Neural progenitor cell (in vitro differentiated cells): ENCODE measurements at places on chromosomes 7 and 10.
A peak's percentile ranks its signal among the peaks of the same experiment; 100 is the strongest.

- peak; percentile 53 for DNase-seq
Measured at GRCh38 chr10:77383861-77384553, 253.6 kb downstream of the KCNMA1 start.

DNA sequence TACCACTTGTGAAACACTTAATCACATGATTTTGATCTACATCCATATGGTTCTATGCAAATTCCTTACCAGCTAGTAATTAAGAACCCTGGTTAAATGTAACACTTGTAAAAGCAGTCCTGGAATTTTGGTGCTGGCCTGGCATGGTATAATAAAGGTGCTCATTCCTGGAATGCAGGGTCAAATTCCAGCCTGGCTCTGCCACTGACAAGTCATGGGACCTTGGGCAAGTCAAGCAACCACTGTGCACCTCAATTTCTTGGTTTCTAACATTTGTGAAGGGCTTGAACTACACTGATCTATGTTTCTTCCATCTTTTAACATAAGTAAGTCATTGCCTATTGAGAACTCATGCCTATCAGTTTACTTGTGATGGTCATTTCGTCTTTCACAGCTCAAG is 91.9 kb upstream of the PIK3CG start:
- DNase-seq: peak; percentile 25

GRCh38 chr7:123096434-123096833 is 100.9 kb upstream of the TAS2R16 start:
- DNase-seq: no peak

- DNase-seq: no peak
Measured at GRCh38 chr10:112790921-112791320, 159.1 kb upstream of the TCF7L2 start.

DNA sequence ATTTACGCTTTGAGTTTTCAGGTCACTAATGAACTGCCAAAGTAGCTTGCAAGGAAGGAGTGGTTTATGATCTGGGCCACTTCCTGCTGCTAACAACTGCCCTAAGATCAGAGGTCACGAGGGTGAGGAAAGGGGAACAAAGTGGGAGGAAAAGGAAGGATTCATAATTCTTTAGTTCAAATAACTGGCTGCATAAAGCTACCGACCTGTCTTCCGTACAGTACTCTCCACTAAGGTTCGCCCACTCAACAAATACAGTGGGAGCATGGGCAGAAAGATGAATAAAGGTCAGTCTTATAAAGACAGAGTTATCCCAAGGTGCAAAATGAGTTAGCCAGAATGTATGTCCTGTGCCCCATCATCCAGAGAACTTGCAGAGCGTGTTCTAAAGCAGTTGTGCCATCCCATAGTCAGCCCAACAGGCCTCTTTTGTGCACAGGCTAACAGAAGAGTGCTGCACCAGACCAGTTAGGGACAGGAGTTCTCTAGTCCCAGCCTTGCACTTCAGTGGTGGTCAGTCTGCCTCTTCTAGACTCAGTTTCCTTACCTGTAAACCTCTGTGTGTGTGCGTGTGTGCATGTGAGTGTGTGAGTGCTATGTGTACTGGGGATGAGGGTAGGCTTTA is 65.9 kb downstream of the CREB3L2 start:
- DNase-seq: no peak

DNA sequence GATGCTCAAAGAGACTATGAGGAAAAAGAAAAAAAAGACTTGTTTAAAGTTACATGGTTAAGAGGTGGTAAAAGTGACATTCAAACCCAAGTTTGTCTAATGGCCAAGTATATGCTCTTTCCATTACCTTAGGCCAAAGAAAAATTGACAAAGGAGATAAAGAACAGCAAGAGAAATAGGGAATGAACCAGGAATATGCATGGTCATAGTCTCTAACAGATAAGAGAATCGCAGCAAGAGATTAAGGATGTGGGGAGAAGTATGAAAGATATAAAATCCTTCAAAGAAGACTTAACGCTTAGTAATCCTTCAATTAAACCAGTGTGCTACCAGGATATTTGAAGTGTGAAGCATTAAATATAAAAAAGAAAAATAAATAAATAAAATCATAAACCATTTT is 23.2 kb upstream of the LRRN3 start:
- DNase-seq: no peak

GRCh38 chr7:81430761-81431160 is 339.1 kb downstream of the HGF start:
- no peak for DNase-seq

- no peak for DNase-seq
Measured at GRCh38 chr10:63286340-63286739, 153.2 kb downstream of the NRBF2 start.

DNA sequence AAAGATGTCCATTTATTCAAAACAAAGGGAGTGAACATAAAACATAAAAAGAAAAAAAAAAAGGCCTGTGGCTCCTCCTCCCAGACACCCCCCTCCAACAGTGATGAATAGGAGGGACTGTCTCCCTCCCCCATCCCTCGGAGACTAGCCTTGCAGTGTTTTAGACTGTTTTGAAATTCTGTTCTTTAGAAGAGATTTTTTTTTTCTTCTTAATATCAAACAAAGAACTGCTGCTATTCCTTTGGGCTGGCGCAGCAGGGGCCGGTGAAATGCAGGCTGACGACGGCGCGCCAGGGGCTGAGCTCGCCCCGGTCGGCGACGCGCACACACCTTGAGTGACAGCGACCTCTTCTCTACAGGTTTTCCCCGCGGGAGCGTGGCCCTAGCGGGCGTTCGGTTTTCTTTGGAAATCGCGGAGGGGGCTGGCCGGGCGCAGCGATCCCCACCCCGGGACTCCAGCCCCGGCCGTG is at the start of gene LANCL2:
LANCL2 (plus strand) TSS at position 133 of the 470 bp plus-strand sequence. CDS start 689 bp downstream, outside the sequence.
- DNase-seq: peak; percentile 85

DNA sequence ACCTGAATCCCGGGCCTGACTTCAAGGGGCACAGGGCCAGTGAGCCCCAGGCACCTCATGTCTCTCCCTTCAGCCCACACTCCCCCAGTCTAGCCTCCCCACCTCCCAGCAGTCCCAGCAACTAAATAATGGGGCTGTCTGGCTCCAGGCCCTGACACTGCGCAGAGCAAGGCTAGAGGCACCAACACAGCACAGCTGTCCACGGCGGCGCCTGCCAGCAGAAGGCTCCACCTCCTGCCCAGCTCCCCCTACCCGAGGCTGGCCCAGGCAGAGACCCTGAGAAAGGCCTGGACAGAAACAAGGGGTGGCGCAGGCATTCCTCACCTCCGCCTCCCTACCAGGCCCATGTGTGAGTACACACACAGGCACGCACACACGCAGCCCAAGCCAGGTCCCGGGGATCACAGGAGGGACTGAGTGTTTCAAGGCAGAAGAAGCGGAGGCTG is 6.1 kb downstream of the KCNH2 start:
- DNase-seq: peak; percentile 47

DNA sequence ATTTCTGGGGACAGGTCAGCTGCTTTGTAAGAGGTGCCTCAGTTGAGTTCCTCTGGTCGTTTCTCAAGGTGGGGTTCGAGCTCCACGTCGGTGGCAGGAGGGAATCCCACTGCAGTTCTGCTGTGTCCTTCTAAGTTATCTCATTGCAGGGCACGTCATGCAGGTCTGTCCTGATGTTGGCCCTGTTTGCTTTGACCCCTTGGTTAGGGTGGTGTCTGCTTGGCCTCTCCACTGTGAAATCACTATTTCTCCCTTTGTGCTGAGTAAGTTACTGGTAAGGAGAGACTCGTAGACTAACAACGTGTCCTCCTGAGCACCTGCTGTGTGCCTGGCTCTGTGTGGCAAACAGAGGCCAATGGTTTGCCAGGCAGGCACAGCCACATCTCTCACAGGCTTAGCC is 372.9 kb upstream of the ZMIZ1 start:
- no peak for DNase-seq

DNA sequence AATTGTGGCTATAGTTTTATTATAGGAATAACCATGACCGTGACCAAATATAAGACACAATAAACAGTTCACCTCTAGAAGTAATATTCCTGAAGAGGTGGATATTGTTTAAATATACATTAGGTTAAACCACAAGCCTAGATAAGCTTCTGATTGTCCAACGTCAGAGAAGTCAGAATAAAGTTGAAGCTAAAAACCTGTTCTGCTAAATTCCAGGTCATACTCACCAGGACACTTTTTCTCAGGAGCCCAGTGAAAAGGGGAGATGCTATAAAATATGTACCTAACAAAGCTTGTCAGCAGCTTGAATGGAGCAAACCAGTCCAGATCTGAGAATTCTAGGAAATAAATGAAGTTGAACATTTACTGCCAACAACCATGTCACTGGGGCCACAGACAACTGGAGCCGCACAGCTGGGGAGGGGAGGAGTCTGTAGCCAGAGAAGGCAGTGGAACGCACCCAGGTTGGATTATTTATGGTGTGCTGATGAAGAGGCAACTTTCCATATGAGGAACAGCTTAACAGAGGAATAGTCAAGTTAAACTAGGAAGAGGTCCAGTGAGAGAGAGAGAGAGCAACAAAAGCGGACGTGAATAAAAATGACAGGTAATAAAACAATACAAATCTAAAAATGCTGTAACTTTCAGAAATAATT is 191.1 kb downstream of the ZNF438 start:
- no peak for DNase-seq

GRCh38 chr7:99456288-99456687 is 9.7 kb downstream of the ATP5MF start:
- no peak for DNase-seq

- no peak for DNase-seq
Measured at GRCh38 chr10:5478694-5479305, 20.6 kb downstream of the CALML5 start.

GRCh38 chr10:125936331-125936730 is 40.0 kb downstream of the FANK1 start:
- no peak for DNase-seq

- DNase-seq: peak; percentile 10
Measured at GRCh38 chr7:103573479-103574058, 127.6 kb upstream of the SLC26A5 start.

DNA sequence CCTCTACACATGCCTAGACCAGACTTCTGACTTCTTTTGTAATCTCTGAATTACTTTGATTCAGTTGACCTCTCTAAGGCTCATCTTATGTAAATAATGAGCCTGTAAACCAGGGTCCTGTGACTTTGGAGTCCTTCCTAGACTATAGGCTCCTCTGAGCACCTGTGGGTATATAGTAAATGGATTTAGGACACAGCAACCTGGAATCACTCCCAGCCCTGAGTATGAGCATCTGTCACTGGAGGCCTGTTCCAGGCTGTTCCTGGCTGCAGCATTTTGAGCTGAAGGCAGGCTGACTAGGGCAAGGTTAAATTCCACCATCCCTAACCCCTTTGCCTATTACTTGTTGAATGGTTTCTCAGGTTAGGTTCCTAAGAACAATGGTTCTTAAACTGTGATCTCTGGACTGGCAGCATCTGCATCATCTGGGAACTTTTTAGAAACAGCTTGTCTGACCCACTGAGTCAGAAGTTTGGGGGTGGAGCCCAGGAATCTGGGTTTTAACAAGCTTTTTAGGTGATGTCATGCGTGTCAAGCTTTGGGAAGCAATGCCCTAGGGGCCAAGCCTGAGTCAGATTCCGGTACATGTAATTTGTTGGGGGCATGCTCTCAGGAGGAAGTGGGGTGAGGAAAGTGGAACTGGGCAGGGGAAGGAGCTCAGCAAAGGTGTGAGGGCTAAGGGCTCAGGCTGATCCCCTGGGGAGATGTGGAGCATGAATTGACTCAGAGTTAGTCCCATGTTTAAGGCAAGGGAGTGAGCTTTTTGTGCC is 28.2 kb downstream of the MINDY4 start:
- no peak for DNase-seq

DNA sequence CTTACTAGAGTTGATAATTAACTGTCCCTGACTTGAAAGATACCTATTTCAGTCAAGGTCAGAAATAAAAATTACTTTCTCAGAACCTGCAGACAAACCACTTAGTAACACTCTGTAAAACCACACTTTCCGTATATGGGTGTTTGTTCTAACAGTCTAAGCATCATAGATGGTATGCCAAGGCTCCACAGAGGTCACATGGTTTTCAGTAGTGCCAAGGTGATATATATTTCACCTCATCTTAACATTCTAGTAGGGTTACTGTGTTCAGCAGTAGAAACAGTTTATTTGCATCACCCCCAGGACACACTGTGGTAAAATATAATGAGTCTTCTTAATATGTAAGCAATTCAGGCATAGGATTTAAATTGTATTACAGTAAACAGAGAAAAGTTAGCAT is 61.5 kb downstream of the KCND2 start:
- no peak for DNase-seq

DNA sequence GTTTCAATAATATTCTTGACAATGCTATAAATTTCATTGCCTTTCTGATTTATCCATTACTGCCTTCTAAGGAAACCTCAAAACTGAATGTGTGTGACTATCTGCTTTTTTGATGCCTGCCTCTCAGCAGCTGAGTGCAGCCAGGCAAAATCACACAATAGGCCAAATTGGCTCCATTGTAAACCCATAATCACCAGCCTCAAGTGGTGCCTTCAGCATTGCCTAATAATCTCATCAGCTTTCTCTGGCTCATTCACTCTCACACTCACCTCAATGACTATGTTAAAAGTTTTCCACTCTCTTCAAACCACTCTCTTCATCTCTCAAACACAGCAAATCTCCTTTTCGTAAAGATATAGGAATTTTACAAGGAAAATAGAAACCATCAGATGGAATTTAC is 182.5 kb upstream of the COL1A2 start:
- peak; percentile 72 for DNase-seq

DNA sequence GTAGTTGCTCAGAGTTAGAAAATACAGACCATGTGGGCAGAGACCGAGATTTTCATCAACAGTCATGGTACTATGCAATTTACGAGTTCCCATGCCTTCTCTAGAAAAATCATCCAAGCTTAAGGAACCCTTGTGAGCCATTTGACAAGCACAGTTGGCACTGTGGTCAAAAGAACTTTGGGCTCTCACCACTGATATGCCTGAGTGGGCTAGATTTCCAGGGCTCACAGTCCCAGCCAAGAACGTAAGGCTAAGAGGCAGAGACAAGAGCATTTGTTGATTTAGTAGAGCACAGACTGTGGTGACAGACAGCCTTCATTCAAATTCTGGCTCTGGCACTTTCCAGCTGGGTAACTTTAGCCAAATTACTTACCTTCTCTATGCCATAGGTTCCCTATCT is 407.0 kb downstream of the SORCS1 start:
- DNase-seq: no peak

GRCh38 chr7:99365318-99366141 is 9.0 kb upstream of the ARPC1B start:
- DNase-seq: peak; percentile 40

DNA sequence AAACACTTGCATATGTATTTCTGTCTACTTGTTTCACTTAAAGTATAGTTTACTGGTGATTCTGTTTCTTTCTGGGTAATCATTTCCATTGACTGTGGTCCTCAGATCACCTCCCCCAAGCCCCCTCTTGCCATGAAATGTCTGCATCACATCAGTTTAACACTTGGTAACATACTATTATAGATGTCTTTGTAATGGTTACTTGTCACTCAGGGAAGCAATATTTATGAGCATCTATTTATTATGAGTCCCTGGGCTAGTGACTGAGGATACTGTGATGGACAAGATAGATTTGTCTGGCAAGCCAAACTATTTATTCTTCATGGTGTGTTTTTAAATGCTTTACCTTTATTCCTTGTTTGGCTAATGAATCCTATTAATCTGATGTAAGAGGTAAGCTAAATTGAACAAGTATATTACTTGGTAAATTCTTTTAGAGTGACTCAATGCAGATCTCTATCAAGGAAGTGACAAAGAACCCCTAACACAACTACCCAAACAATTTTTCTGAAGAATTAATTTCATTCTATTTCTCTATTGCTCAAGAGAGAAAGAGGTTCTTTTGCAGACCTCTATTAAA is 270.9 kb downstream of the RELN start:
- DNase-seq: no peak
